Cortex of kidney (tissue), 1 donor: ENCODE measurements at places on chromosomes 1 and 21.

DNA sequence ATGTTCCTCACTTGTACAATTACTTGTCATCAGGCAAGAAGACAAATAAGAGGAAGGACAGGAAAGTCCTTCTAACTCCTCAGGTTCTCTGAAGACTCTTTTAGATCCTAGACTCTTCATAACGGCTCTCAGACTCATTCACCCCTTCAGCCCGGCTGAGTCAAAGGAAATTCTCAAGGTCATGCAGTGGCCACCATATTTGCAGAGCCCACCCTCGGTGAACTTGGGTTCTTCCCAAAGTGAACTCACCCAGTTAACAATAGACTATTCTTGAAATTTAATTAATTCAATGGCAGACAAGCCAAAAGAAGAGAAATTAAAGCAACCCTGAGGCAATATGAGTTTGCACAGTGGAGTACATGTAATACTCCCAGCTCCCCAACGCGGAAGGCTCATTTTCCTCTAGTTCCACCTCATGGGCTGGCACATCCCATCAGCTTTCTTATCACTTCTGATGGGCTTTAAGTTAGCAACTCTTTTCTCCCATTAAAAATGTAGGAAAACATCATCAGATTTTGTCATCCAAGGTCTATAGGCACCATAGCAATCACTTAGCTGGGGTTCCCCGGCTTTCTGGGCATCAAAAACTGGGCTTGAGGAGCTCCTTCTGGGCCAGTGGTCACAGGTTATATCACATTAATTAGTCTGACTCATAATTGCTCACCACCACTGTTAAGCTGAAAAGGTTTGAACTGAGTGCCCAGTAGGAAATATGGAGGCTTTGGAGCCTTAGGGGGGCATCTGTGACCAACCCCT, 27.8 kb upstream of the TIAM1 start:
- no peak for DNase-seq

- DNase-seq, result no peak
Observed at GRCh38 chr1:228308628-228309325, 97.9 kb downstream of the TRIM11 start.

DNA sequence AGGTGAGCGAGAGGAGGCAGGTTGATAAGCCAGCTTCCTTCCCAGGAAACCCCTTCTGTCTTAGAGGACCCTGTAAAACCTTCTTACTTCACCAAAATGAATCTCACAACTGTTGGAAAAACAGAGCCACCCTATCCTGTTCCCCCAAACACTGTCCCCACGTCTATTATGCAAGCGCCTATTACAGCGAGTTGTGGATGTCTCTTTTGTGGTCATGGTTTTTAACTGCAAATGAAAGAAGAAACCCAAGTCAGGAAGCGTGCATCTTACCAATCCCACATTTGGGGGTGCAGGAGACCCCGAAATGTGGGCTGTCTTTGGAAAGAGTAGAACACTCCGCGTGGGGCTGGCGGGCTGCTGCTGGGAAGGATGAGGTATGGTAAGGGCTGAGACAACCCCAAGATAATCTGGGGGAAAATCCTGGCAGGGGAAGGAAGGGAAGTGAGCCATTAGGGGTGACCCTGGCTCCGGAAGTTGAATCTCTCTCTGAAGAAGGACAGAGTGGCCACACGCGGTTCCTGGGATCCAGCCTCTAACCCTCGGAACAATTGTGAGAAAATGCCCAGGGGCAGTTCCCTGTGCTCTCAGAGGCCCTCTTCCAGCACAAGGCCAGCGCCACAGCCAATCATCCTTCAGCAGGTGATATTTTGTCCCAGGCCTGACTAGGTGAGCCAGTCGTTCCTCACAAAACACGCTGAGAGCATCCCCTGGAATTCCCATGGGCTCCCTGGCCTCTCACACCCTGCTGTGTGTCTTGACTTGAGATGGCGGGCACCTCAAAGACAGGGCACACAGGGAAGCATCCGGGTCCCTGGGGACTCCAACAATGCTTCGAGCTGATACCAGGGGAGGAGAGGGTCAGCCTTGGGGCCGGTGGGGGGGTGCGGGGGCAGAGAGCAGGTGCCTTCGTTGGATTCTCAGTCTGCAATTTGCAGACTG, 168.5 kb upstream of the IRF2BP2 start:
- no peak for DNase-seq

DNA sequence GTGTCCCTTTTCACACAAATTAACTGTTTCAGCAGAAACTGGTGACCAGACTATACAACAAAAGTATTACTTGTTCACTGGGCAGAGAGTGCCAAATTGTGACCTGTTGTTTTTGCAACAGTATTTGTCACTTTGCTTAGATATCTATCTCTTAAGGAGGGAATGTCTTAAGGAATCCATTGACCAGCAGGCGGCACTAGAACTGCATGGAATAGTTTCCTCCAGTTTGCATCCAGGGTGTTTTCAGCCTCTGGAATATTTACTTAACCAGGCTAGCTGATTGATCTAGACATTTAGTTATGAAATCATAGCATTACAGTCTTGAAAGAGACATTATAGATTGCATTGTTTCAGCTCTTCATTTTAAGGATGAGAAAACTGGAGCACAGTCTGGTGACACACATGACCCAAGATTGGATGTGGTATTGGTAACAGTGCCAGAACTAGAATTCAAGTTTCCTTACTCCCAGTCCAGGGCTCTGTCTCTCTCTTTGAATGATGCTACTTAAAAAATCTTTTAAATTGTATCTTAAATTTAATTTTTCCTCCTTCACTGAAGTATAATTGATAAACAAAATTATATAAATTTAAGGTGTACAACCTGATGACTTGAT, 16.9 kb downstream of the RPTN start:
- no peak for DNase-seq

DNA sequence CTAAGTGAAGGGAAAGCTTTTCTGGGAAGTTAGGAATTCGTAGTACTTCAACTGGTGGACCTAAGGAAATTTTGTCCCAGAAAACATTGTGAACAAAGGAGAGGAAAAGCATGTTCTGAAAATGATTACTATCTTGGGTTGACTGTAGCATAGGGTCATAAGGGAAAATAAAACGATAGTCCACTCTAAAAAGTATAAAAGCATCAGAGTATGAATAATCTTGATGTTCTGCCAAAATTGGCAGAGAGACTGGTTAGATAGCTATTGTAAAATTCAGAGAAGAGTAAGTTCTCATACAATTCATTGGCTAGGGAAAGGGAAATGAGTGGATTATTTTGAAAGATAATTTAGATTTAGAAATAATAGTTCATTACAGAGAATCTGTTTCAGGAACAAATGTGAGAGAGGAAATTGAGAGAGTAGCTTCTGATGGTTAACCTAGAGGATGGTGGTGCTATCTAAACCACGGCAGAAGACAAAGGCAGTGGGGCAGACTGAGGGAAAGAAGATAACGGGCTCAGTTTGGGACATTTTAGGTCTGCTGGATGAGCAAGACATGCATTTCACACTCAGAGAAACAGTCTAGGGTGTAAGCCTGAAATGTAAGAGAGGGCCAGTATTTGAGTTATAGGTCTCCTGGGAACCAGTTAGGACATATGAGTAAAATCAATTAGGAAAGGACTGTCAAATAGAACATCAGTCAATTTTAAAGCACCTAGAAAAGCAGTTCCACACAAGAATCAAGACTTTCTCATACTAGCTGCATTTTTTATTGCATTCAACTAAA, 799.3 kb upstream of the CXADR start:
- DNase-seq, result no peak

- no peak for DNase-seq
Observed at GRCh38 chr1:202663131-202663530, 47.1 kb downstream of the SYT2 start.

DNA sequence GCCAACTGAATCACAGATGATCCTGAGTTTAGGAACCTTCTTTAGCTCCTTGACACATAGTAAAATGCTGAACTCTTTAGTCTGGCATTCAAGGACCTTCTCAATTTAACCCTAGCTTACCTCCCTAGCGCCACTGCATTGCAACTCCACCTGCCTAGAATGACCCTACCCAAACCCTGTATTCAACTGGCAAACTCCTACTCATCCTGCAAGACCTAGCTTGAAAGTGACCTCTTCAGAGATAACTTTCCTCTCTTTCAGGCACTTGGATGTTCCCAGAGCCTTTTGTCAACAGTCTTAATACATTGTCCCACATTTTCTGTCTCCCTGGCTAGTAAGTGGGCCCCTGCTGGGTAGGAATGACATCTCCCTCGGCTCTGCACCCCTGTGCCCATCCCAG, 19.7 kb downstream of the TRIM62 start:
- no peak for DNase-seq
